ENCODE measurements at places on chromosomes 4 and X.

DNA sequence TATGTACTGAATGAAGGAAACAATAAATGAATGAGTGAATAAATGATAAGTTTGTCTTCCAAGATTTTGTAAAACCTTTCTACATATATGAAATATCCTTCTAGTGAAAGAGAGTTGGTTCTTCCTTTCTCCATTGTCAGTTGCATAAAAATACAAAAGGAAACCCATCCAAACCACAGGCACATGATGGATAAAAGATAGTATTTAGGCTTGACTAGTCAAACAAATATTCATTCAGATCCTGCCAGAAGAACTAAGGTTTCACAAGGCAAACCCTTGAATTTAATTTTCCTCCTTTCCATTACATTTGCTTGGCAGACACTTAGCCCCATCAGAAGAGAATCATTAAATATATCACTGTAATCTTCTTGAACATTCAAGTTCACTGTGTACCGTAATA is 208.4 kb downstream of the COL25A1 start:
- DNase-seq = no peak

DNA sequence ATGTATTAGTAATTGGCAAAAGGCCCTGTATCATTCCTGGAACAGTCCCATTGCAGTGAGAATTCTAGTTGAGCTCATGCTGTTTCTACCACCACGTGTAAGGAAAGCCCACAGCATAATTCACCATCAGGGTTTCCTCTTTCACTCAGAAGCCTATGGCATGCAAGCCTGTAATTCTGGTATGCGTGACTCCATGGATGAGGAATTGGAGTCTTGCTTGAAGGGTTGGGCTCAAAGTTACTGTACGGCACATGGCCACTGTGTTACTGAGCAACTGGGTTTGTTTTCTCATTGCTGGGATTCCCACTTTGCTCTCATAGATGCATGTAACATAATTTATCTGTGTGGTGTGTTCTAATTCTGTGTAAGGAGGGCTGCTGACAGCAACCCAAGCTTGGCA is 132.3 kb upstream of the NR3C2 start:
- DNase-seq = no peak

GRCh38 chr4:28317221-28317620 is 1456.6 kb downstream of the STIM2 start:
- DNase-seq = no peak

DNA sequence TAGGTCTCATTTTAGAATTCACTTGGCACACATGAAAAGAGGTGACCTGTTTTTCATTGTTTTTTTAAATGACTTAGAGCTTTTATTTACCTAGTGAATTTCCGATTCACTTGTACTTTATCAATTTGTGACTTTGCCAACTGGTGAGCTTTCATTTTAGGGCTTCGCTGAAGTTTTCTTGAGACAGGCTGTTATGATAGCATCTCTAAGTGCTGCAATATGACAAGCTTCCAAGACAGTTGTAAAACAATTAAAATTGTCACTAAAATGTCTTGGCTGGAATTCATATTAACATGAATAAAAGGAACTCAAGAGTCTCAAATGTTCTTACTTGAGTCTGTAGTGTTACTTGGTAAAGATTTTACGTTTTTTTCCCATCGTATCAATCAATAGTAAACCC is 831.7 kb upstream of the GRID2 start:
- no peak for DNase-seq
